ENCODE measurements at places on chromosomes 3 and 15. TPM values are rescaled to one million over a fixed set of nuclear protein-coding genes. Genes with fewer than 3 reads are reported as not detected.

DNA sequence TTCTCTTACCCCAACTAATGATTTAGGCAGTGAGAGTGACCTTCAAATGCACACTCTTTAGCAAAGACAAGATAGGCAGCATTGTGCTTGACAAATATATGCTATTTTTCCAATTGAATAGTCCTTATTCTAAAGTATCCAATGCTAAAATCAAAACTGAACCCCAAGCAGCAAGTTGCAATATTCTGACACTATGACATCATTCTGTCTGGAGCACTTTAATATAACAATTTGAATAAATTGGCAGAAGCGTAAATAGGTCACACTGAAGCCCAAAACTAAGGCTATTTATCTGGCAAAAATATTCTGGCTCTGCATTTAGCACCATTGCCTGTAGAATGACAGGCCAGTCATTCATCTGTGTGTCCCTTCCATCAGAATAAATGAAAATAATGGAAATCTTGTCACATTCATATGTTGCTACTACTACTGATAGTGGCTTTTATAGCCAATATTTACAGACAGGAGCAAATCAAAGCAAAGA, 2.9 kb downstream of the CBLB start:
- DNase-seq: no peak

PLCH1 gene
- total RNA-seq: 1.3 TPM

DNA sequence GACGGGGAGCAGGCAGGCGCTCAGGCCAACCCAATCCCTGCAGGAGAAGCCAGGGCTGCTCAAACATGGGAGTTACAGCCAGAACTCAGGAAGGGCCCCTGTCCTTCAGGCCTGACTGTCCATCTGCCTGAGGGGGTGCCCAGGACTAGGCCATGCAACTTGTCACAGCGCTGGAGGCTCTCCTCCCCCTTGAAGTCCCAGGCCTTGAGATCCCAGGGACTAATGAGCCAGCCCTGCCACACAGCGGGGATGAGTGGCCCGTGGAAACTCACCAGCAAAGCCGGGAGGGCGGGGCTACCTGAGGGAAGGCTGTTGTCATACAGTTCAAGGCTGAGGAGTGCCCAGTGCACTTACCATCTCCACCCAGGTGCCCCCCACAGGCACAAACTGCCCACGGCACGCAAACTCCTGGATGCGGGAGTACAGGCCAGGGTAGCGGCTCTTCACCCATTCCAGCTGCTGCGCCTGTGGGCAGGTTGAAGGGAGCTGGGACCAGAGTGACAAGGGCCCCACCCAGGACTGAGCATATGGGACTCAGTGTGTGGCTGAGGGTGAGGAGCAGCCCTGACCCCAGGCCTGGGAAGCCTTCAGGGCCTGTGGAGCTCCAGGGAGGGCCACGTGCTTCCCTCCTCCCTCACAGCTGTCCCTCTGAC, 6.3 kb downstream of the MAN2C1 start:
- DNase-seq: no peak

GRCh38 chr3:135192929-135193328, 397.9 kb downstream of the EPHB1 start:
- no peak for DNase-seq

GRCh38 chr3:75118779-75119178, 504.3 kb upstream of the CNTN3 start:
- DNase-seq: no peak
